ENCODE measurements at places on chromosomes 6 and 20.

DNA sequence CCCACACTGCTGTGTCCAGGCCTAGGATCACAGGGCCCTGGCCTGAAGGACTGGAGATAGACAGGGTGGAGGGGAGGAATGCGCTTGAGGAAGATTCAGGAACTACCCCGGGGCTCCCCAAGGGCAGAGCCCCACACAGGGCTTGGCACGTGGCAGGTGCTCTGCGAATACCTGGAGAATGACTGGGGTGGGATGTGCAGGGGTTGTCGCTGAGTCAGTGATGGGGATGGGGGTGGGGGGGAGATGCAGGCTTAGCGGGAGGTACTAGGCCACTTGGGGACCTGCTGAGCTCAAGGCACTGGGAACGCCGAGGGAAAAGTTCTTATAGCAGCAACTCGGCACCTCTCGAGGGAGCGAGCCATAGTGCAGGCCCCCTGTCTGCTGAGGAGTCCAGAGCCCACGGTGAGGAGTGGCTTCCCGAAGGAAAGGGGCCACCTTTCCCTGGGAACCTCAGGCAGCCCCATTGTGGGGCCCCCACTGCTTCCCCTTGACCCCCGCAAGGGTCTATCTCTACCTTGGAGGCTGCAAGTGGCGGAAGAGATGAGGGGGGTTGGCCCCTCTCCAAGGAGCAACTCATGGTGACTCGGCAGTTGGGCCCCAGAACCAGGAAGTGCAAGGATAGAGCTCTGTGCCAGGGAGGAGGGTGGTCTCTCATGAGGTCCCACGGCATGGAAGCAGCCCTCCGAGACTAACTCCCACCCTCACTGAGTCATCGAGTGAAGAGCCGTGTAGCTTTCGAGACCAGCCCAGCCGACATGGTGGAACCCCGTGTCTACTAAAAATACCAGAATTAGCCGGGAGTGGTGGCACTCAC lies 33.1 kb downstream of the SRC start:
- no peak for DNase-seq

DNA sequence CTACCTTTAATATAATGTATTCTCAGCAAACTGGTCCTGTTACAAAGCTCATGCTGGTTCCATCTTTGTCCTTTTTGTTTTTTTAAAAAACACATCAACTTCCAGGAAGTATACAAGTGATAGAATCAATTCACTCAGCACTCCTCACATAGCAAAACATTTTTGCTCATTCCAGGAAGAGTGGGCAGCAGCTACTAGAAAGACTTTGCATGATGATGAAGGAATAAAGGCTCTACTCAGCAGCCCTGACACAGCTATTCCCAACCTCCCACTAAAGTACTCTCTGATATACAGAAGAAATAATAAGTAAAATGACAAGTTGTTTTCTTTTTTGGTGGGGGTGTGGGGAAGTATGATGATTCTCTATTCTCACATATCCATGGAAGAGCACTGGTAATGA lies 61.2 kb downstream of the RGS17 start:
- no peak for DNase-seq

- no peak for DNase-seq
These were observed 58.8 kb downstream of the RSPO3 start for GRCh38 chr6:127177030-127177922.

DNA sequence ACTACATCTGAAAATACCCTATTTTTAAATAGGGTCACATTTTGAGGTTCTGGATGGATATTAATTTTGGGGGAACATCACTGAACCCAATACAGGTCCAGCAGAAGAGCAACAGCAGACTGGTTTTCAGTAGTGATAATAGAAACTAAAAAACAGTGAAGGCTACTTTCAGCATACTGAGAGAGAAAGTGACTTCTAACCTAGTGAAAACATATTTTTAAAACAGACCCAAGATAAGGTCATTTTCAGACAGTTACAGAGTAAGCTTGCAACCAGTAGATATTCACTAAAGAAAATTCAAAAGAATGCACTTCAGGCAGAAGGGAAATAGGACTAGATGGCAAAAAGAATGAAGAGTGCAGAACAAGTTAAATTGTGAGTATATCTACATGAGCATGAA lies 42.0 kb upstream of the TMEM244 start:
- no peak for DNase-seq

DNA sequence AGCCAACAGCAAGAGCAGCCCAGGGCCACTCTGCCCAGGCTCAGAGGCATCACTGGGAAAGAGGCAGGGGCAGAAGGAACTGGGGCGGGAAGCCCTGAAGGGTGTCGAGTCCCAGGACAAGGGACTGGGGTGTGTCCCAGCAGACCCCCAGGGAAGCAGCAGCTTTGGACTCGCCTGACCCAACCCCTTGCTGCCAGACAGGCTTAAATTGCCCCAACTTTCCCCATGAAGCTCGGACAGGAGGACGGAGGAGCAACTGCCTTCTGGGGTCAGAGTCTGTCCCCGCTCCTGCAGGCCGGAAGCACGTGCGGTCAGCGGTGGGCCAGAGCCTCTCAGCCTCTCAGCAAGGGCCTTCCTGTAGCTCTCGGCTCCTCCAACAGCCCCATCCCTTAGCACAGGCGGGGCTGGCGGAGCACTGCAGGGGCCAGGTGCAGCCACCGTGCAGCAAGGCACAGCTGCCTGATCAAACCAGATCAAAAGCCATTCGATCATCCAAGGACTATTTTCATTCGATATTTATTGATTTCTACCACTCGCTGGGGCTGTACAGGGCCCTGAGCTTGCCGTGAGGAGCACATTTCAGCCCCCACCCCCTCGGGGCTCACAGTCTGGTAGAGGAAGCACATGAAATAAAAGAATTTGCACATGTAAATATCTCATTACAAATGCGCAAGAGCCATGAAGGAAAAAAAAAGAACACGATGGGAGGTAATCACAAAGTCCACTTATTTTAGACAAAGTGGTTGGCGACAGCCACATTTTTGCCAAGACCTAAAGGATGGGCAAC lies 31.8 kb upstream of the STX16 start:
- DNase-seq = no peak

DNA sequence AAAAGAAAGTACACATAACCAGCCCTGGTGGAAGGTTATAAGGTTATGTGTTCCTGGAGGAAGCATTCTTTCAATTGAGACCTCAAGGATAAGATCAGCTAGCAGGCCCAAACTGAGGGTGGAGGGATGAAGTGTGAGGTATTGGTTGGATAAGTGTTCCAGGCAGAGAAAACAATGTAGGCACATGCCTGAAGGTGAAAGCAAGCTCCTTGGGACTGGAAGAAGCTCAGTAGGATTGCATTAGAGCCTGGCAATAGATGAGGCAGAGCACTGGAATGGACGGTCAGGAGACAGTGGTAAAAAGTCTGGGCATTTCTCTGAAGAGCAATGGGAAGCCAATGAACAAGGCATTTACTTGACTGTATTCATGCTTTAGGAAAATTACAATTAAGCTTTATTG lies 89.9 kb upstream of the SHLD1 start:
- DNase-seq = no peak

DNA sequence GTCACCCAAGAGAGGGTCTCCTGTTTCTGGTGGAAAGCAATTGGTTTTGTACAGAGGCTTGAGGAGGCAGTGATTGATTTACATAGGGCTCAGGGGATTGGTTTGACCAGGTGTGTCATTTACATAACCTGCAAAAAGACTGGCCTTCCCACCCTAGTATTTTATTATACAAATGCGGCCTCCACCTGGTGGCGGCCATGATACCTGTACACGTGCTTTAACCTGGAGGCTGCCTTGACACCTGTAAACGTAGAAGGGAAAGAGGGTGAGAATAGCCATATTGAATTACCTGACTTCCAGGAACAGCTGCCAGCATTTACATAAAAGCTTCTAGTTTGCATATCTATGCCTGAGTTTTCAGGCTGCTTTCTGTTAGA lies 48.7 kb downstream of the HLA-DPB1 start:
- no peak for DNase-seq

DNA sequence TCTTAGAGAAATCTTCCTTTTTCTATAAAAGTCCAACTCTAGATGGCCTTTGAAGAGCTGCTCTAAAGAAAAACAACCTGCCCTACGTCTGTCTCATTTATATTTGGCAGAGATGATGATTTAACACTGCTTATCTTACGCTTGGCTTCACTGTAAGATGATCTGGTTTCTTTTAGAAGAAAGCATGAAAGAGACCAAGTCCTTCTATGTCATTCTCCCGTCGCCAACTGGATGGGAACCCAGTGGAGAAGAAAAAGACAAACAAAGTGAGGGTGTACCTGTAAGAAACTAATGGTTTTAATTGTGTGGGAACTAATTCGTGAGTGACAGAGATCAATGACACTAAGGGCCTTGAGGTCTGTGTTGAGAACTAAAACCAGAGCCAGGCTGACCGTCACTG lies 92.8 kb downstream of the MBOAT1 start:
- no peak for DNase-seq

GRCh38 chr6:166624275-166624674 lies 2.8 kb downstream of the RPS6KA2 start:
- no peak for DNase-seq

DNA sequence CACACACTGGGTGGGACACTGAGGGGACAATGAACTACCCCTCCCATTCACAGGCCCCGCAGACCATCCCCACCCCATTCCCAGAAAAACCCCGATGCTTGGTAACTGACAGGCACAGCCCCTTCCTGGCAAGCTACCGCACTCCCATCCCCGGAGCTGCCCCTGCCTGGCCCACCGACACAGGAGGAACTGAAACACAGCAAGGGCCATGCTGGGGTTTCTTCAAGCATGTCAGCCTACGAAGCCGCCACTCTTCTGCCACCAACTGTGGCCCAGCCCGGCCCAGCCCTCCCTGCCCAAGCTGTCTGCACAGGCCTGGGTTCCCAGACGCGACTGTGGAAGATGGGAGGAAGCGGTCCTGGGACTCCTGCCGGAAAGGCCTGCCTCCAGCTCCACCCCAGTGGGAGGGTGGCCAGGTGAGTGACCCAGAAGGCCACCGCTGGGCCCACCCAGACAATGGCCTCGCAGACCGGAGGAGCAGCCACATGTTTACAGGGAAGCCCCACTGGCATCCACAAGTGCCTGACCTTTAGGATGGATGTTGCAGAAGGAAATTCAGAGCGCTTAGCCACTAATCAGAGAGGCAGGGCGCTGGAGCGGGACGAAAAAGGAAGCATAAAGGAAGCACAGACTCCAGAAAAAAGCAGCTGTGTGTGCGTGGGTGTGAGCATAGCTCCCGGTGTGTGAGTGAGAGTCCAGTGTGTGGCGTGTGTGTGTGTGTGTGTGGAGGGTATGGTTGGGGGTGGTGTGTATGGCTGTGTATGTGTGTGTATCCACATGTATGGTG lies 91.6 kb downstream of the PRND start:
- no peak for DNase-seq

DNA sequence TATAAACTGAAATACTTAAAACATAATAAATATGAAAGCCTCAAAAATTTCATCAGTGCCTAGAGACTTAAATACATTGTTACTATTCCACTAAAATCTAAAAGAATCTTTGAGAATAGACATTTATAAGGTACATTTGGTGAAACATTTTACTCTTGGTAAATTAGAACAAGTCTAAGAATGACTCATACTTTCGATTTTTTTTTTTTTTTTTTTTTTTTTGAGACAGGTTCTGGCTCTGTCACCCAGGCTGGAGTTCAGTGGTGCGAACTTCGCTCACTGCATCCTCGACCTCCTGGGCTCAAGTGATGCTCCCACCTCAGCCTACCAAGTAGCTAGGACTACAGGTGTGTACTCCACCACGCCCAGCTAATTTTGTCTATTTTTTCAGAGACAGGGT lies 6.4 kb downstream of the FUCA2 start:
- DNase-seq = no peak

DNA sequence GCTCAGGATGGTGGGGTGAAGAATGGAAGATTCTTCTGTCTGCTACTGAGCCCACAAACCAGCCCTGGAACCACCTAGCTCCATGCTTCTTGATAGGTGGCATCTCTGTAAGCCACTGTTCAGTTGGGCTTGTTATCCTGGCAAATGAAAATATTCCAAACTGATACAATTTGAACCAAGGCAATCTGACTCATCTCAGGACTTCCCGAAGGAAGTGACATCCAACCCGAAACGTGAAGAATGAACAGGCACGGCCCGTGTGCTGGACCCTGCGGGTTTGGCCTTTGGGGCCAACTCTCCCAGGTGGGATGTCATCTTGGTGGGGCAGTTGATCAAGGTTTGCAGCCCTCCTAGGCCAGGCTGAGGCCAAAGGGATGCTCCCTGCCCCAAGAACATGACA lies 160.3 kb downstream of the PREX1 start:
- no peak for DNase-seq

- DNase-seq = no peak
These were observed 236.0 kb upstream of the JAG1 start for GRCh38 chr20:10909803-10910202.

DNA sequence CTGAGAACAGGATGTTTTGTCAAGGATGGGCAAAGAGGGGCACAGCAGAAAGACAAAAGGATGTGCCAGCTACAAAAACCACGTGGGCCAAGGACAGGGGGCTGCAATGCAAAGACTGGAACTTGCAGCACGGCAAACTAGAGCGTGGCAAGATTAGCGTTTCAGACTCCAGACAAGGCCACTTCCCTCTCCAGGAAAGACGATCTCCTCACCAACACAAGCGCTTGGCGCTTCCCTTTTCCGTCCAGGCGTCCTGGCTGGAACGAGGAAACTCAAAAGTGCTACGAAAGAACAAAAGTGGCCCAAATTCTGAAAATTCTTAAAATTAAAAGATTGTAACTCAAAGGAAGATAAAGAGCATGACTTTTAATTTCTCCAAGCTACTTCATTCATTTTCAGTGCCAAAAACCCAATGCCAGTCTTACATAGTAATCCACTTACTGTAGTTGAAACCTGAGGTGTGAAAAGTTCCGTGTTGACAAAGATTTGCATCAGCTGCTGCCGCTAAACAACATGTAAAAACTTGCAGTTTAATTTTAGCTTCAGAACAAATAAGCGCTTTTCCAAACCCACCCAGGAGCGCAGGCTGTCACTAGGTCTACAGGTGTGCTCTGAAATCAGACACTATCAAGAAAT lies 207.1 kb upstream of the RREB1 start:
- no peak for DNase-seq

DNA sequence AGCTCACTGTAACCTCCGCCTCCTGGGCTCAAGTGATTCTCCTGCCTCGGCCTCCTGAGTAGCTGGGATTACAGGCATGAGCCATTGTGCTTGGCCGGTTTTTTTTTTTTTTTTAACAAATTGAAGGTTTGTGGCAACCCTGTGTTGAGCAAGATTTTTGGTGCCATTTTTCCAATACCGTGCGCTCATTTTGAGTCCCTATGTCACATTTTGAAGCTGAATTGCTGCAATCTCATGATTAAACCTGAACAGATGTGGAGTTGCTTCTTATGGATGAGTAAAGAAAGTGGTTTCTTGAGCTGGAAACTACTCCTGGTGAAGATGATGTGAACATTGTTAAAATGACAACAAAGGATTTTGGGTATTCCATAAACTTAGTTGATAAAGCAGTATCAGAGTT lies 16.6 kb downstream of the SASH1 start:
- no peak for DNase-seq

GRCh38 chr6:134081506-134081905 lies 29.1 kb upstream of the SLC2A12 start:
- DNase-seq = no peak
